ENCODE measurements at places on chromosomes 6 and 20.
A peak's percentile ranks its signal among the peaks of the same experiment; 100 is the strongest.

DNA sequence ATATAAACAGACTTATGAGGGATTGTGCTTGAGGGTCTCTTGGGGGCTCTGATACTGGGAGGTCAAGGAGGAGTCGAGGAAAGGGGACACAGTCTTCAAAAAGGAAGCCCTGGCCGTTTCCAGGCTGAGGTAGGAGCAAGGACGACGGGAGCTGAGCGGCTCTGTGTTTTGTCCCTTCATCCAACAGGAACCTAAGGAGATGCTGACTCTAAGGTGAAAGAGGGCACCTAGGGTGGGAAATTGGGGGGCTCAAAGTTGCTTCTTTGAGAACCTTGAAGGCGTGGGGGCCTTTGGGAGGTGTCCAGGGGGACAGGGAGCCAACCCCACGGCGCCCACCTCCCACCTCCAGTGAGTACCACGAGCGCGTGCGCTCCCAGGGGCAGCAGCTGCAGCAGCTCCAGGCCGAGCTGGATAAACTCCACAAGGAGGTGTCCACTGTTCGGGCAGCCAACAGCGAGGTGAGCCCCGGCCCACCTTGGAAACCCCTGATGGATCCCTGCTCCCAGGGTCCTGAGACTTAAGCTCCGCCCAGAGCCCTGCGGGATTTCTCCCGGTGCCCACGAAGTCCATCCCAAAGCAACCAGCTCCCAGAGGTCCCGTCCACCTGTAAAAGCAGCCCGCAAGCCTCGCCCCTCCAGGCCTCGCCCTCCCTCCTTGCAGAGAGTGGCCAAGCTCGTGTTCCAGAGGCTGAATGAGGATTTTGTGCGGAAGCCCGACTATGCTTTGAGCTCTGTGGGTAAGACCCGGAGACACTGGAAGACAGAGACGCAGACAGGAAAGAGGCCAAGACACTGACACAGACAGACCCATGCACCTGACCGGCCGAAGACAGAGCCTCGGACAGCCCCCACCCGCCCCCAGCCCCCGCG is 2.9 kb downstream of the SPAG4 start:
- DNase-seq, result peak; percentile 79

- peak; percentile 66 for DNase-seq
Observed at GRCh38 chr6:136752554-136752953, 39.7 kb downstream of the MAP3K5 start.

DNA sequence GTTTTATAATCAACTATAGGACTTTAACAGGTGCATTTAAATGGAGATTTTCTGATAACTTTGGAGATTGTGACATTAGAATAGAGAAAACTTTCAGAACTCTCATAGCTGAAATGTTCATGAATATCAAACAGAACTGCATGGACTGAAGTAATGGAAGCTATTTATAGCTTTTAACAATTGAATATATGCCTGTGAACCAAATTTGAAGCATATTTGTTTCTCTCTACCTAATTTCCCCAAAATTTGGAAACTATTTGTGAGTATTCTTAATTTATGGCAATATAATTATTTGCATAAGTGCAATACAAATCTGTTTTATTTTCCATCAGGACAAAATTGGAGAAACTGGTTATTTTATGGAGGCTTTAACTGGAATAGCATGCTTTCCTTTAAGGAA is 96.6 kb downstream of the PLG start:
- no peak for DNase-seq

- DNase-seq, result no peak
Observed at GRCh38 chr6:113489952-113490746, 367.0 kb upstream of the MARCKS start.

GRCh38 chr6:112311950-112312547 is 35.1 kb upstream of the RFPL4B start:
- peak; percentile 69 for DNase-seq

- DNase-seq, result no peak
Observed at GRCh38 chr20:31560746-31561598, 44.1 kb upstream of the ID1 start.

DNA sequence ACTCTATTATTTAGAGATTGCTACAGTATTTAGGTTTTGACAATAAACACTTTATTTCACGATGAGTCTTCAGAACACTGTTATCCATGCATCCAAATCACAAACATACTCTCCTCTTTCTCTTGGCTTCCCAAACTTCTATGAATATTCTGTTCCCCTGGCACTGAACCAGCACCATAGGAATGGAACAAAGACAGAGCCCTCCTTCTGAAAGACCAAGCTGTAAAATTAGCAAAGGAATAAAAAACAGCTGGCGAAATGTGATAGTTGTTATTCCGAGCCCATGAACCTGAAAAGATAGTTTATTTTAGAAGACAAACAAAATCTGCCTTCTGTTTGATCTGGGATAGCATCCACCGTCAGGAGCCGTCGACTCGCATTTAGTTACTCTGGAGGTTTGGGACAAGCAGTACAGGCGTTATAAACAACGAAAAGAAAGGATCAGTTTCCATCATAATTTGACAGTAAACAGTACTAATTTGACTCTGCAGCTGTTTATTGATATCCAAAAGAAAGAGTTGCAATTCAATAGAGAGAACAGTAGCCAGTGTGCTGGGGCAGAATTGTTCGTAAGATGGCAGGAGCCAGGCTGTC is 161.4 kb downstream of the CLIC5 start:
- DNase-seq, result no peak

DNA sequence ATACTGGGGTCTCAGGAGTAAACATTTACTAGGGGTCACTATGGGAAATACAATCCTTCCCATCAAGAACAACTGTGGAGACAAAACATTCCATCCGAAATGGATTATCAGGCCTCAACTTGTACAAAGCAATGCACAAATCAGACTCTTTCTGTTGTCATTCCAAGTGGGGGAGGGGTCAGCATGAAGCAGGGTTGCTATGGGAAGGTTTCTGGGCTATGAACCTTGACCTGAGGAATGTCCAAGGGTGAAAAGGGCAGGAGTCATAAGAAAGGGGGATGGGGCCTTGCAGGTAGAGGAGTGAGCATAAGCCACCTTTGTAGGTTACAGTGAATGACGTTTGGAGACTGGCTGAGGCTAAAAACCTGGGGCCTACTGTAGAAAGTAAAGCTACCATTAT is 3.1 kb downstream of the METTL24 start:
- DNase-seq, result no peak

Measured in activated CD4-positive, alpha-beta T cell treated with anti-CD3 and anti-CD28 coated beads, Interleukin-2, amount 10 ng/mL, durations not matched to agents 24 days and 14 days (primary cell).